ENCODE measurements at places on chromosomes 11 and 22.
A peak's percentile ranks its signal among the peaks of the same experiment; 100 is the strongest.

- DNase-seq: no peak
Measured at GRCh38 chr11:9206496-9206895, 58.7 kb downstream of the DENND5A start.

GRCh38 chr11:126109941-126110731 is 47.5 kb upstream of the CDON start:
- DNase-seq: no peak

- no peak for DNase-seq
Measured at GRCh38 chr11:110526323-110526722, 96.6 kb downstream of the FDX1 start.

DNA sequence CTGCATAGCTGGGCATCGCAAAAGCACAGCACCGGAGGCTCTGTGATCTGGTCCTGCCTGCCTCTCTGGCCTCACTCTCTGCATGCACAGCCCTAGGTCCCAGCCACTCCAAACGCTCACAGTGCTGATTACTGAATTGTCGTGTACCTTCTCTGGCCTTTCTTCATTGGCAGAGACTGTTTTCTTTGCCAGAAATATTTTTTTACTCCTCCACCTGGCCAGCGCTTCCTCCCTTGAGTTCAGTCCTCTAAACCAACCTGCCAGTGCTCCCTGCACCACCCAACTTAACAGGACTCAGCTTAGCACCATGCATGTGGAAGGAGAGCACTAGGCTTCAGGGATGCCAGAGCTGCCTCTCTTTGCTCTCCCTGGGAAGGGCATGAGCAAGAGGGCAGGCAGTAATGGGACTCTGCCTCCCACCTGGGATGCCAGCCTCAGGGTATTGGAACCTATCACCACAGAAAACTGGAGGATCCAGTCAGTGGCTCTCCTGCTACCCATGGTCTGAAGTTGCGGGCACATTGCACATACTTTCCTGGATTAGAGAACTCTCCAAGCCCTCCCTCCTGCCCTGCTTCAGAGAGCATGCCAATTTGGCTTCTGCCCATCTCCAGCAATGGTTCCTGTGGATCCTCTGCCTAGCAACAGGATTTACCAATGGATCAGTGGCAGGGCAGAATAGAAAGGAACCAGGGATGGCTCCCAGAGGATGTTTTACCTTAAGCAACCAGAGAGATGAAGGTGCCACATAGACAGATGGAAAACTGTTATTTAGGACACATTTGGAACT is 37.0 kb upstream of the GNAZ start:
- no peak for DNase-seq

- DNase-seq: no peak
Measured at GRCh38 chr11:114147375-114148012, 88.0 kb downstream of the ZBTB16 start.

DNA sequence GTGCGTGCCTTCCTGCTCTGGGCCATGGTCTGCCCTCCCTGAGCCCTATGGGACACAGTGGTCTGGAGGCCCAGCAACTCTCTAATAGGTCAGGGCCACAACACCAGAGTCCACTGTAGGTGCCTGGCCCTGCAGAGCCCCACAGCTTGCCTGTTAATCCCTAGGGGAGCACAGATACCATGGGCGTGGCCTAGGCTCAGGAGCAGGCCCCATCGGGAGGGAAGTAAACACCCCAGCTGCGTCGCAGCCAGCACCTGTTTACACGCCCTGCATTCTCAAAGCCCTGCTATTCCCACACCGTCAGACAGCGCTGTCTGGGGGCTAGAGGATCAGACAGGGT is 2.5 kb downstream of the KCTD17 start:
- no peak for DNase-seq

DNA sequence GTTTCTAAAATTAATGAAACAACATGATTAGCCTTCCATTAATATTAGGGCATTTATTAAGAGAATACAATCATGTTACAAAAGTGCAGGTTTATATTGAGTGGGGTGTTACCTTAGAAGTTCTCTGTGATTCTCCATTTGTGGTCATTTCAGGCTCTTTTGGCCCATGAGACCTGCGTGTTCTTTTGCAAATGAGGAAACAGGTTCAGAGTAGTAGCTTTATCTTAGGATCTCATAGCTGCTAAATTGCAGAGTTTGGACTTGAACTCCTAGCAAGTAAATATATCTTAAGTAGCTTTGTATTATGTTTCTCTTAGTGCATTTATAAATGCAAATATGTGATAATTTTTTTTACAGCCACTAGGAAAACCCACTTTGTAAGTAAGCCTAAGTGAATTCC is 18.3 kb downstream of the FAR1 start:
- no peak for DNase-seq

DNA sequence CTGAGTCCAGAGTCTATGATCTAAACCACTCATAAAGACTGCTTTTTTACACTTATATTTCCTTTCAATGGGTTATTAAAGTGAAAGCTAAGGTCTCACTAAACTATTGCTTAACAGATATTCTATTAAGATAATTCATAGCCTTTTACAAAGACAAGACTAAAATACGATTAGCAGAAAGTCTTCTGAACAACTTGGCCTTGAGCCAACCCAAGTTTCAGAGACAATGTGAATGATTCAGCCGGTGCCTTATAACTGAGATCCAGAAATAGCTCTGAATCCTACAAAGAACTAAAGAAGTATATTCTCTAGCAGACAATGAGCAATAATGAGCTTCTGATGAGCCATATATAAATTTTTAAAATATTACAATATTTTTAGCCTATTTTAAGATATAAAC is 41.5 kb upstream of the CARD18 start:
- peak; percentile 77 for DNase-seq

DNA sequence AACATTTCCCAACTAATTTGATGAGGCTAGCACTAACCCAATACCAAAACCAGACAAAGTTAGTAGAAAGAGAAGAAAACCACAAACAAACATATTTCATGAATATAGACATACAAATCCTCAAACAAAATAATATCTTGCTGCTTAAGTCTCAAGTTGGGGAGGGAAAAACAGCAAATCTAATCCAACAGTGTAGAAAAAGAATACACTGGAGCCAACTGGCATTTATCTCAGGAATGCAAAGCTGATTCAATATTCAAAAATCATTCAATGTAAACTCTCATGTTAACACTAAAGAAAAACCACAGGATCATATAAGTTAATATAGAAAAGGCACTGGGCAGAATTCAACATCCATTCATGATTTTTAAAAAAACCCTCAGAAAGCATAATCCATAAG is 18.2 kb downstream of the GNB1L start:
- no peak for DNase-seq

DNA sequence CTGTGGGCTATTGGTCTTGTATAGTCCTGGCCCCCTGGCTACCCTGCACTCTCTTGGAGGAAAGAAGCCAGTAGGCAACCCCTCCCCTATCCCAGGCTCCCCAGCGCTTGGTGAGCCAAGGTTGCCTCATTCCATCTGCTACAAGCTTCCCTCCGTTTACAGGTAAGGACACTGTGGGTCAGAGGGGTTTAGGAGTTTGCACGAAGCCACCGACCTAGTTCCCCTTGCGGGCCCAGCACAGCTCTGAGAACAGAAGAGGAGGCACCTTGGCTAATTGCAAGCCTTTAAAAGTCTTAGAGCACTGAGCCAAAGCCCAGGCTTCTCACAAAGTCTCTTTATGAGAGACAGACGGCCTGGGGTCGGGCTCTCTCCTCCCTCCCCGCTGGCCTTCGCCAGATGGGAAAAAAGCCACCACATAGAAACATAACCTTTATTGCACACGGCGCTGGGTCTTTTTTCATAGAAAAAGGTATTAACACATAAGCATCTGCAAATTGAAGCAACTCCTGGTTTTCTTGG is 99.8 kb downstream of the CEP164 start:
- no peak for DNase-seq

GRCh38 chr22:44005524-44005923 is 18.6 kb upstream of the PARVB start:
- DNase-seq: peak; percentile 69

DNA sequence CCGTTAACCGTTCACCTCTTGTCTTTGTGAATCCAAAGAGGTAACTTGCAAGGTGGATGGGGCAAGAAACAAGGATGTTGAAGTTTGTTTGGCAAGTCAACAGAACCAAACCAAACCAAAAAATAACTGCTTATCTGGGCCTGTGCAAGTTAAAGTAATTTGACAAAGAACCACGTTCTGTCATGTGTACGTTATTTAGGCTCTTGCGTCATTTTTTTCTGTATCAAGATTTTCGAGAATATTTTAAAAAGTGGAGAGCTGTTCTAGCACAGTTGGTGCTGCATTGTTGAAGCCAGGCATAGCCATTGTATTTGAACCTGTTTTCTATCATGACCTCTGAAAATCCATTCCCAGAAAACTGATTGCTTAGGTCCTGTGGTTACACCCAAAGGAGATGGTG is 55.1 kb downstream of the PARVA start:
- DNase-seq: no peak

- DNase-seq: no peak
Measured at GRCh38 chr11:119486016-119486415, 63.0 kb upstream of the THY1 start.

GRCh38 chr22:37498289-37498909 is 12.2 kb upstream of the MFNG start:
- peak; percentile 59 for DNase-seq

- DNase-seq: no peak
Measured at GRCh38 chr22:45483319-45483718, 19.4 kb upstream of the FBLN1 start.

GRCh38 chr22:28054819-28055208 is 135.8 kb upstream of the PITPNB start:
- DNase-seq: no peak

DNA sequence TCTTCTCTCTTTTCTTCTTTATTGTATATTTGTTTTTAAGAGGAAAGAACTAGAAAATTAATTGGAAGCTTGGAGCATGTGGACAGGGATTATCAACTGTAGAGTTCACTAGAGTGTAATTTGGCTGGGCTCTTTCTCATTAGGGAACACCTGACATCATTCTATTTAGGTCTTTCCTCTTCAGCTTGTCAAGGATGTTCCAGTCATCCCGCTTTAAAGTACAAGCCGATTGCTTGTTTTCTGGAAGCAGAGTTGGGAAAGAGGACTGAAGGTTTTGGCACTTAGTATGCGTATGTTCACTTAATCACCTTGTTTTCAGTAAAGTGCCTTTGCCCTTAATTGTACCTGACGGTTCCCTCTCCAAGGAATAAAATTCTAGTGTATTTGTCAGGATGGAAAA is 111.6 kb downstream of the WNT11 start:
- no peak for DNase-seq

- DNase-seq: peak; percentile 88
Measured at GRCh38 chr22:24805790-24806662, at the start of gene SGSM1. Gene SGSM1, plus strand, starts transcription at chr22:24806211. Its CDS starts 115 bp downstream, at chr22:24806326.

DNA sequence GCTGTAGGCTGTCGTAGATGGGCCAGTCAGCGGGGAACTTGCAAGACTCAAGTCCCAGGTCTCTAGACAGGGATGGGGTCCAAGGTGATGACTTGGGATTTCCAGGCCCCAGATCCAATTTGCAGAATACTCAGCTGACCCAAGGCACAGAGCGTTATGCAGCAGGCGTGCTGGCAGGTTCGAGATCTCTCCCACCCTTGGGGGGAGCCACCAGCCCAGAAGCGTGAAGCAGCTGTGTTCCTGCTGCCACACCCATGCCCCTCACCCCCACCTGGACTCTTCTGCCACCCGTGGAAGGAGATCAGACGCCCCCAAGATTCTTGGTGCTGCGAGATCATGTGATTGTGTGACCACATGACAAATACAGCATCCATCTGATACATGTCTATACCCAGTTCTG is 142.6 kb downstream of the BRD1 start:
- no peak for DNase-seq

DNA sequence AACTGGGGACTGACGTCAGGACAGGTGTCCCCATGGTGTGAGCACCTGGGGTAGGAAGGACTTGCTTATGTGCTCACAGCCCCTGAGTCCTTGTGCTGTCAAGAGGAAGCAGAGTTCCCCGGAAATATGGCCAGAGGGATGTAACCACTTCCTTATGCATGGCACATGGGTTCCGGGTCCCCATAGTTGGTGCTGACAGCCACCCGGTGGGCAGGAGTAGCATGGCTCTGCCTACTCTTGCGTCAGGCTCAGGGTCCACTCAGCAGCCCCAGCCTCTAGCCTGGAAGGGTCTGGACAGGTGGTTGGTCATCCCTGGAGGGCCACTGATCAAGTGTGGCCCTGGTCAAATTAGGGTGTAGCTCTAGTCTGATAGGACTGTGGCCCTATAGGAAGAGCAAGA is 42.8 kb upstream of the CCND1 start:
- peak; percentile 25 for DNase-seq

DNA sequence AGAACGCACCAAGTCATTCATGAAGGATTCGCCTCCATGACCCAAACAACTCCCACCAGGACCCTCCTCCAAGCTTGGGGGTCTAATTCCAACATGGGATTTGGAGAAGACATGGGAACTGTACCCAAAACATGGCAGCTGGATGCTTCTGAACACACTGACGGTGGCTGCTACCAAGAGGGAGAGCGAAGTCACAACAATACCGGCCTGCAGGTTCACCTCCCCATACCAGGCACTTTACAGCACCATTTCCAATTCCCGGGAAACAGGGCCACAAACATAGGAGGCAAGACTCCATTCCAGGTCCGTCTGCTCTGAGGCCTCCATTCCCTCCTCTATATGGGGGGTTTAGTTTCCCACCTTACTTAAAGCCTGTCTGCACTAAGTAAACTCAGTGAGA is 75.8 kb downstream of the LINC01488 start:
- no peak for DNase-seq

DNA sequence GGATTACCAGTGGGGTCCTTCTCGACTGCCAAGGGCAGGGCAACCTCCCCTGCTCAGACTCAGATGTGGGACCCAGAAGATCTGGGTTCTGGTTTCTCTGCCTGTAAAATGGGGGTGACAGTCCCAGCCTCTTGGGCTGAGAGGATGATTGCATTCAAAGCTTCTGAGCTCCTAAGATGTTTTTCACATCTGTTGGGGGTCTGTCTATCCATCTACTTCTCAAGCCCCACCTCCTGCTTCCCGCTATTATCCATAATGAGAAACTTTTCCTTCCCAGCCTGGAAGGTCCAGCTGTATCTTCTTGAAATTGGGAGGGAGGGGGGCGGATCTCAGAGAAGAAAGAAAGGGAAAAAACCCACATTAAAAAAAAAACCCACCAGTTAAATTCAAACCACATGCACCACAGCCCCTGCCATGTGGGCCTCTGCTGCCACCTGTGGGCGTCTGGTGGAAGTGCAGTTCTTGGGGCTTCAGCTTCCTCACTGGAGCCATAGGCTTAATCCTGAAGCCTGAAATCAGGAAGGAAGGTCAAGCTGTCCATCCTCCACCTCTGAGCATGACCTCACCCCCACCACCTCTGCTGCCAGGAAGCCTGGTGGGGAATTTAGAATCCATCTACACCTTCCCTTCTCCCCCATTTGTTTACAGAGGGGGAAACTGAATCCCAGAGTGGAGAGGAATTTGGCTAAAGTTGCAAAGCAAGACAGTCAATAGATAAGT is 27.3 kb downstream of the ARHGEF17 start:
- peak; percentile 85 for DNase-seq
